ENCODE measurements at places on chromosomes 7 and 10. TPM values are rescaled to one million over a fixed set of nuclear protein-coding genes. Genes with fewer than 3 reads are reported as not detected.

- peak; percentile 27 for DNase-seq
Measured at GRCh38 chr7:92421676-92422435, 25.4 kb upstream of the GATAD1 start.

DNA sequence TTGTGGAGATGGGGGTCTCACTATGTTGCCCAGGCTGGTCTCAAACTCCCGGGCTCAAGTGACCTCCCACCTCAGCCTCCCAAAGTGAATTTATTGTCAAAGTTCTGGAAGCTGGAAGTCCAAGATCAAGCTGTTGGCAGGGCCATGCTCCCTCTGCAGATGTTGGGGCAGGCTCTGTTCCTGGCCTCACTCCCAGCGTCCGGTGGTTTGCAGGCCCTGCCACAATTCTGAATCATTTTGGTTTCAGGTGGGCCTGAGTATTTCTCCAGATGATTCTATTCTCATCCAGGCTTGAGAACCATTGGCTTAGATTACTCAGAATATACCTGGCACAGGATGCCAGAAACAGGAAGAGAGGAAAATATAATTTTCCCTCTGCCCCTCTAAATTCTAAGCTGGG lies 737.4 kb downstream of the TNS3 start:
- no peak for DNase-seq

- DNase-seq: no peak
Measured at GRCh38 chr10:36469585-36469984, 655.8 kb upstream of the ANKRD30A start.

GRCh38 chr10:96305019-96305418 lies 785 bp downstream of the DNTT start:
- no peak for DNase-seq

- no peak for DNase-seq
Measured at GRCh38 chr7:88485821-88486220, 179.1 kb upstream of the STEAP4 start.

DNA sequence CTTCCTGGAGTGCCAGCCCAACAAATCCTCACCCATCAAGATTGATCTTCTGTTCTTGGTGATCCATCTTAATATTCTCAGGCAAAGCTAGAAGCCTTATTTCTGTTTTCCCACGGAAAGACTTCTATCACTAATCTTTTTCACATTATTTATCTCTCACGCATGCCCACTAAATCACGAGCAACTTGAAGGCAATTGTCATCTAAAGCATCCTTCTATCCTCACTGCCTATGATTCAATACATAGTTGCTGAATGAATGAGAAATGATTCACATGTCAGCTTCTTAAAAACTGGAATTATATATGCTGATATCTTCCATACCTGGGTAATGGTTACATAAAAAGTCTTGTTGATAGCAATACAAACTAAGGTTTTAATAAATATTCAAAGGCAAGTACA lies 12.6 kb upstream of the COL1A2 start:
- no peak for DNase-seq

DNA sequence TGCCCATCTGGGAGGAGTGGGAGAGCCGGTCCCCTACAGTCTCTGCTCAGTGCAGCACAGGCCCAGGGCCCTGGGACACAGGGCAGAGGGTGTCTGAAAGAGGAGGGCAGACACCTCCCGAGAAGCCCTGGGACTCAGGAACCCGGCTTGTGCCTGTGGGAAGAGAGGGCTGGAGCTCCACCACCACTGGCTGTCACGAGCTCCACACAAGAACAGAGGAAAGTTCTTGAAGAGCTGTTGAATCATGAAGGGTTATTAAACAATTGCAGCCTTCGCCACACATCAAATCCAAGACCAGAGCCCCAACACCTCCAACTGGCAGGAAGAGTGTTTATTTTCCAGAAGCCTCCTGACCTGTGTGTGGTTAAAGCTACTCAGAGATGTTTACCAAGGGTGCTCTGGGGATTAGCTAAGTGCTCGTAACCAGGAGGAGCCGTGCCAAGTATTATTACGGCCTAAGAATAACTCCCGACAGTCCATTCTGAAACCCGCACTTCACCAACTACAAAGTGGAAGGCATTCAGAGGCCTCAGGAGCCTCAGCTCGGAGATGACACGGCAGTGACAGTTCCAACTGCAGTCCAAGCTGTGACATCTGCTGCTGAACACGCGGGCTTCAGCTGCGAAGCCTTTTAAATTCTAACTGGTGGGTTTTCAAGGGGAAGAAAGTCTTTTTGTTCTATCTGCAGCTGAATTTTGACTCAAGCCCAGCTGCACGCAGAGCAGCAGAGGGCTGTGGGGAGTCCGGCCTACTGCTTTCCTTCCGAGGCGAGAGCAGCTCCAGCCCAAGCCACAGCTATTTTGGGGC lies 75.1 kb downstream of the MAD1L1 start:
- DNase-seq: no peak

- DNase-seq: no peak
Measured at GRCh38 chr10:96289218-96289910, 14.9 kb upstream of the DNTT start.

- DNase-seq: no peak
Measured at GRCh38 chr10:33265621-33266020, 68.8 kb downstream of the NRP1 start.

NRCAM gene
- 16.7 TPM for polyA plus RNA-seq

LBX1 gene
- polyA plus RNA-seq: not detected

MRC1 gene
- 11.3 TPM for polyA plus RNA-seq
